Ascending aorta (tissue), 2 donors: ENCODE measurements at places on chromosomes 13 and 19. TPM values are rescaled to one million over a fixed set of nuclear protein-coding genes. Genes with fewer than 3 reads are reported as not detected.
A peak's percentile ranks its signal among the peaks of the same experiment; 100 is the strongest.

The ZNF729 gene
- not detected for total RNA-seq

The TTYH1 gene
- 58.4 TPM for total RNA-seq

The ARHGAP45 gene
- 66.5 TPM for total RNA-seq

- no peak for DNase-seq
These were observed 16.6 kb downstream of the PLK5 start for GRCh38 chr19:1540365-1540925.

DNA sequence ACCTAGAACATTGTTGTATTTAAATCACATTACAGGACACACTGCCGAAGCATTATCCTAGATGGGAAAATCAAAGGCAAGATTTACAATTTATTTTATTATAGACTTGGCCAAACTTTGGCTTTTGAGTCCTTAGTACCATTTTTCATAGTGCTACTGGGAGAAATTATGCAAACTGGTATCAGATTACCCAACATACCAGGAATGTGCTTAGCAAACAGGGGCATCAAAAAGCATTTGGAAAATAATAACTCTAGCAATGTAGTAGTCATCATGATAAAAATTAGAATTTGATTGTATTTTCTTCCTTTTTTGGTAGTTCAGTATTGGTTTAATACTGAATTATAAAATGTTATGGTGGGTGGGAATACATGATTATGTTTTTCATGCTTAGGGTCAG is 34.0 kb downstream of the GPC6 start:
- no peak for DNase-seq

DNA sequence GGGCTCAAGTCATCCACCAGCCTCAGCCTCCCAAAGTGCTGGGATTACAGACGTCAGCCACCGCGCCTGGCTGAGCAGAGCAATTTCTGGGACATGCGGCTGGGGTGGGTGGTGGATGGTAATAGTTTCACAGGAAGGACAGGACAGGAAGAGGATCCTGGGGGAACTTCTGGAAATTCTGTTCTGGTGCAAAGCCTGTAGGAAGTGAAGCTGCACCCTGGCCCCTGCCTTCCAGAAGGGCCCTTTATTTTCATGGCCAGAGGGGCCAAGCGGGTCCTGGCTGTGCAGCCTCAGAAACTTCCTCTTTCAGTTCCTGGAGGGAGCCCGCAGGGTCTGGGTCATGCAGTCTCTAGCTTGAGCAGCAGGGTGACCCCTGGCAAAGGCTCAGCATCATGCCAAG is 15.7 kb downstream of the FEM1A start:
- DNase-seq: no peak

DNA sequence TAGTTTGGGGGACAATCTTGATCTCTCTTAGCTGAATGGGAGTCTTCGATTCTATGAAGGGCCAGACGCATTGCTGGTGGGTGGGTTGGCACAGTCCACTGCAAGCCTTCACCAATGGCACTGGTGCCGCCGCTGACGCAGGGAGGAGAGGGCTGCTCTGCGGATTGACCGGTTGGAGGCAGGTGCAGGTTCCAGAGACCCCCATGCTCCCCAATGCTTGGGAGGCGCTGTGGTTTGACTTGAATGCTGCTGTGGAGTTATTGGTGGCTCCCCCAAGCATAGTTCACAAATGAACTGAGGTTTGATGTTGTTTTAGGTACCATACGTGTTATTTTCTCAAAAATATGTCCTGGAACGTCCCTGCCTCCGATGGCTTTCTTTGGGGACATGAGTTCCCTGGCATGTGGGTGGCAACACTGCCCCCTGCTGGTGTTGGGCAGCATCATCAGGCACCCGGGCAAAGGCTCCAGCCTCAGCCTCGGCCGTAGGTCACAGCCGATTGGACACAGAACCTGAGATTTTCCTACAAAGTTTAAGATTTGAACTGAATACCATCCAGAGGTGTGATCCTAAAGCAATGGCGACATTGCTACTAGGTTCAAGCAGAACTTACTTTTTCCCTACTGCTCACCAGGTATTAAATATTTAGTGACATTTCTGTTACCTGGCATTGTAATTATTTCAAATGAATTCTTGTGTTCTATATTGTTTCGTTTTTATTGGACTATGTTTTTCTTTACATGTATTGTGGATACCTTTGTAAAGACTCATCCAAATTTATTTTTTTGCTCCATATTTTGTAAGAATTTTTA is 95.5 kb downstream of the ANKRD10 start:
- DNase-seq: peak; percentile 88

- no peak for DNase-seq
These were observed 198.2 kb downstream of the EFNB2 start for GRCh38 chr13:106337096-106337850.

GRCh38 chr13:48403151-48403631 is 9.7 kb downstream of the LPAR6 start:
- DNase-seq: no peak

- no peak for DNase-seq
These were observed 9.2 kb upstream of the GNA11 start for GRCh38 chr19:3084943-3085342.
